HCT116 (cell line): ENCODE measurements at places on chromosomes 11 and 22.
A peak's percentile ranks its signal among the peaks of the same experiment; 100 is the strongest.

GRCh38 chr11:119218141-119218878 is 12.2 kb downstream of the CBL start:
- no peaks in the 10 kb centered on the region for H3K36me3 ChIP-seq
- peaks cover 20% of the 10 kb centered on the region for H3K4me1 ChIP-seq
- DNase-seq: peak; percentile 92
- H3K4me3 ChIP-seq: peak overlapping the region; percentile 23
- H3K27me3 ChIP-seq: no peaks in the 10 kb centered on the region

- H3K4me3 ChIP-seq: no peak overlapping the region
- no peak for DNase-seq
- H3K4me1 ChIP-seq: no peaks in the 10 kb centered on the region
Measured at GRCh38 chr11:133692126-133692934, 153.0 kb downstream of the SPATA19 start.

GRCh38 chr11:67542971-67543370 is 19.7 kb upstream of the CABP2 start:
- H3K27me3 ChIP-seq: no peaks in the 10 kb centered on the region
- no peak overlapping the region for H3K4me3 ChIP-seq
- no peak for DNase-seq
- H3K4me1 ChIP-seq: no peaks in the 10 kb centered on the region
- no peak overlapping the region for H3K27ac ChIP-seq

- H3K4me1 ChIP-seq: no peaks in the 10 kb centered on the region
- H3K27ac ChIP-seq: no peak overlapping the region
- no peaks in the 10 kb centered on the region for H3K36me3 ChIP-seq
- H3K27me3 ChIP-seq: 0 out of 2 replicates have a peak, but pooled peaks cover 6% of the 10 kb centered on the region
Measured at GRCh38 chr11:78823588-78823987, 248.9 kb upstream of the NARS2 start.

- H3K27ac ChIP-seq: no peak overlapping the region
- H3K4me3 ChIP-seq: no peak overlapping the region
- H3K4me1 ChIP-seq: peaks cover 14% of the 10 kb centered on the region
- no peaks in the 10 kb centered on the region for H3K27me3 ChIP-seq
- H3K36me3 ChIP-seq: no peaks in the 10 kb centered on the region
Measured at GRCh38 chr11:44880511-44880910, 70.2 kb downstream of the TP53I11 start.

DNA sequence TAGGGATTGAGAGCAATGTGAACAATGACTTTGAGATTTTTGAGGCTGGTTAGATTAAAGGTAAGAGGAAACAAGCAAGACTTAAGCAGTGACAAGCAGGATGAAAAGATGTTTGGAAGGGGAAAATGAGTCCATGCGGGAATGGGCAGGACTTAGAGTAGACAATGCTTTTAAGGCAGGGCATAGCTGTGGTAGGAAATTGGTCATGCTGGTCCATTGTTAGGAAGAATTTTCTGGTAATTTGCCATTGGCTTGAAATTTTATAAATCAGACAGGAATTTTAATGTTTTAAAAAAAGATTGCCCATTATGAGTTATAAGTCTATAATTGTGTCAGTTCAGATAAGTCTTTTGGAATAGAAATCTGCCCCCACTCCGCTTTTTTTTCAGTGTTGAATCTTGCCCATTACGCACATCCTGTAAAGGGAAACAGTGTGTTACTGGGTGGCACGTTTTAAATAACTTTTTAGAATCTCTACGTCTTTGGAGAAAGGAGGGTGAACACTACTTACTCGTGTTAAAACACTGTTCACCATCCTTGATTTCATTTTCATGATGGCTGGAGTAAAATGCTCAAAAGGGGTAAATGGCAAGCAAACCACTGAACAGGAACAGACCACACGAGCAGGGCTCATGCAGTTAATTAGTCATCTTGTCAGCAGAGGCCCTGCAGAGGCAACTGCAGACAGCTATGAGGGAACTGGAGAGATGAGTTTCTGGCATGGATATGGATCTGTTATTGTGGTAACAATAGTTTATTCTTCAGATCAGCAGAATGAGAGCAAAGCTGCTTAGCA is 25.0 kb downstream of the SWAP70 start:
- no peak overlapping the region for H3K27ac ChIP-seq
- H3K4me3 ChIP-seq: no peak overlapping the region
- H3K27me3 ChIP-seq: no peaks in the 10 kb centered on the region
- DNase-seq: no peak

GRCh38 chr11:119416606-119417580 is 6.1 kb downstream of the THY1 start:
- no peaks in the 10 kb centered on the region for H3K36me3 ChIP-seq
- H3K4me3 ChIP-seq: no peak overlapping the region
- H3K27ac ChIP-seq: no peak overlapping the region
- DNase-seq: no peak
- H3K4me1 ChIP-seq: peaks cover 11% of the 10 kb centered on the region

GRCh38 chr22:47543447-47543846 is 781.0 kb downstream of the TBC1D22A start:
- H3K36me3 ChIP-seq: no peaks in the 10 kb centered on the region
- H3K27ac ChIP-seq: no peak overlapping the region
- H3K4me3 ChIP-seq: no peak overlapping the region
- no peak for DNase-seq

GRCh38 chr22:45684752-45685574 is 13.3 kb downstream of the ATXN10 start:
- no peak overlapping the region for H3K27ac ChIP-seq
- H3K36me3 ChIP-seq: no peaks in the 10 kb centered on the region
- H3K4me1 ChIP-seq: peaks cover 32% of the 10 kb centered on the region
- no peak overlapping the region for H3K4me3 ChIP-seq
- no peaks in the 10 kb centered on the region for H3K27me3 ChIP-seq

GRCh38 chr11:29676993-29677392 is 339.8 kb downstream of the KCNA4 start:
- DNase-seq: no peak
- no peak overlapping the region for H3K4me3 ChIP-seq
- no peak overlapping the region for H3K27ac ChIP-seq
- no peaks in the 10 kb centered on the region for H3K27me3 ChIP-seq
- no peaks in the 10 kb centered on the region for H3K4me1 ChIP-seq

DNA sequence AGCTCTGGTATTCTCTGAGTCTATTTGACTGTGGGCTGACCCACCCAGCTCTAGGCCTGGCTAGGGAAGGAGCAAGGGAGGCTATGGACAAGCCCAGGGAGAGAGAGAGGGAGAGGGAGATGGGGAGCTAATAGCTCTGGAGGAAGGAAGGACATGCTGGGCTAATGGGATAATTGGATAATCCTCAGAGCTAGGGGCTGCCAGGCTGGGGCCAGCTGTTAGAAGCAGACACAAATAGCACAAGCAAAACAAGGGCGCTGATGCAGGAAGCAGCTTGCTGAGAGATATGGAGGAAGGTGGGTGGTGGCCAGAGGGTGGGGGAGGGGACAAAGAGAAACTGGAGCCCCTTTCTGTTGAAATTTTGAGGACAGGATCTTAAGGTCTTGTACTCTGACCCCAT is 23.2 kb downstream of the ADORA2A start:
- no peaks in the 10 kb centered on the region for H3K27me3 ChIP-seq
- no peak for DNase-seq
- H3K4me3 ChIP-seq: no peak overlapping the region
- H3K4me1 ChIP-seq: no peaks in the 10 kb centered on the region
- no peaks in the 10 kb centered on the region for H3K36me3 ChIP-seq

DNA sequence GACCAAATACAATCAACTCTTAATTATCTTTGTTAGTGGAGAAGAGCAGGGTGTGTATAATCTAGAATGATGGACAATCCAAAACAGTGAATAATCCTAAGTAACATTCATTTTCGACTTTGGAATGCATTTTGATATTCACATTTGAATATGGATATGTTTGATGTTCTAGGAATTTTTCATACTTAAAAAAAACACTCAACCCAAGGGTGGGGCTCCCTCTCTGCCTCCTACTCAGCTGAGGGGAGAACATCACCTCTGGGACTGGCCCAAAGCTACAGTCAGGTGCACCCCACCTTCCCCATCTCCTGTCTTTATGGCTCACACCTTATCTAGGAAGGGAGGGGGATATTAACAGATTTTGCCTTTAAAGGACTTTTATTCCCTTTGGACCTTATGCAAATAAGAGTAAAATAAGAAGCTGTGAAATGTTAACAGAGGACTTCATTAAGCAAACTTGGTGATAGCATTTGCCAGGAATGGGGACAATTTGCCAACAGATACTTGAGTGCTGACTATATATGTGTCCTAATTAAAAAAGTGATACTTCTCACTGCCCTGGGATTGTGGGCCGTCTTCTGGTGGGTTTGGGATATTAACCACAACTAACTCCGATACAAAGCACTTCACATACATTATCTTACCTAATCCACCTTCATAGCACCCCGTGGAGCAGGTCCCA is 187.0 kb downstream of the ST3GAL4 start:
- no peak for DNase-seq
- no peaks in the 10 kb centered on the region for H3K4me1 ChIP-seq
- H3K27me3 ChIP-seq: peaks cover 70% of the 10 kb centered on the region
- no peak overlapping the region for H3K4me3 ChIP-seq
- no peak overlapping the region for H3K27ac ChIP-seq

DNA sequence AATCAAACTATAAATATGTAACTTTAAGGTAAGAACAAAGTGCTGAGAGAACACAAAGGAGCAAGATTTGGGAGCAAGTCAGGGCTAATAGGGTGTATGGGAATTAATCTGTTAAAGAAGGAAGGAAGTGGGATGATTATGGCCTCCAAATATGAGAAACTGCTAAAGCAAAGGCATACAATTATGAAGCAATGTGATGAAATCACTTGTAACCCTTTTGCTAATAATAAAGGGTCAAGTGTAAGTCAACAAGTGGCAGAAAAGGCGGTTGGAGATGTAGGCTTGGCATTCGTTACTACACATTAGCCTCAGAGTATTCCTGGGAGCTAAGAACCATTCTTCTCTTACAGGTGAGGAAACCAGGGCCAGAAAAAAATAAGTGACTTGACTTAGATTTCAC is 1002.3 kb upstream of the TENM4 start:
- H3K27ac ChIP-seq: no peak overlapping the region
- no peaks in the 10 kb centered on the region for H3K27me3 ChIP-seq
- H3K4me3 ChIP-seq: no peak overlapping the region
- DNase-seq: no peak
- H3K4me1 ChIP-seq: no peaks in the 10 kb centered on the region
- no peaks in the 10 kb centered on the region for H3K36me3 ChIP-seq

DNA sequence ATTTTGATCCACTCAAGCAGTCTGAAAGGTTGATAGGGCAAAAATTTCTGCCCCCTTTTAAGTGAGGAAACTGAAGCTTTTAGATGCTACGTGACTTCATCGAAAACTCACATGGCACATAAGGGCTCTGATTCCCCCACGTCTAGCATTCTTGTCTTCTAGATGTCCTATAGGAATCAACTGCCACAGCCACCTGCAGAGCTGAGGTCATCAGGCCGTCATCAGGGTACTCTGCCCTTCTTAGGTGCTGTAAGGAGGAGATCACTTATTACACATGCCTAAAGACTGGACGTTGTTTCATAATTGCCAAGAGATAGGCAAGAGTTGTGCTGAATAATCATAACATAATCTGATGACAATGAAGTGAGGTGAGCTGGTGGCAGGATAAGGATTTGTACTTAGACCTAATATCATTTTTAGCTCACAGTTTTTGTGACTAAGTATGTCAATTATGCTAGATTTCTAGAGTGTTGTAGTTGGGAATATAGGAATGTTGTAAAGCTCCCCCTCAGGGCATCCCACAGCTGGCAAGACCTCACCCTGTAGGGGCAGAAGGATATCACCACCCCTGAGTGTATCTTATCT is 349.4 kb downstream of the METTL15 start:
- no peak for DNase-seq
- H3K36me3 ChIP-seq: no peaks in the 10 kb centered on the region
- H3K27me3 ChIP-seq: no peaks in the 10 kb centered on the region
- no peak overlapping the region for H3K27ac ChIP-seq

DNA sequence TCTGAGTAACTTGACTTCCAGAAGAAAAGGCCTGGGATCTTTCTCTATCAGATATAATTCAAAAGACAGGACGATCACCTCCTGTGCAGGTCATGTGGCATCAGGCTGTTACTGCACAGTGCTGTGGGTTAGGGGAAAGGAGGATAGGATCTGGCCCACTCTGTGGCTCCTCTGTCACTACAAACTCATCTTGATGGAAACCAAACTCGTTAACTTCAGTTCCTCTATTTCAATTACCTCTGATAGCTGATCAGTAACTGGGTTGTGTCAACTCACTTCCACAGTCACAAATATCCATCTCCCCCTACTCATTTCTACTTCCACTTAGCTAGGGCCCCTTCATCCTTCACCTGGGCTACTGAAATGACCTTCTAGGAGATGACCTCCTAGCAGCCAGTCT is 95.2 kb downstream of the RCN1 start:
- H3K4me1 ChIP-seq: no peaks in the 10 kb centered on the region
- H3K27ac ChIP-seq: no peak overlapping the region
- no peaks in the 10 kb centered on the region for H3K36me3 ChIP-seq

DNA sequence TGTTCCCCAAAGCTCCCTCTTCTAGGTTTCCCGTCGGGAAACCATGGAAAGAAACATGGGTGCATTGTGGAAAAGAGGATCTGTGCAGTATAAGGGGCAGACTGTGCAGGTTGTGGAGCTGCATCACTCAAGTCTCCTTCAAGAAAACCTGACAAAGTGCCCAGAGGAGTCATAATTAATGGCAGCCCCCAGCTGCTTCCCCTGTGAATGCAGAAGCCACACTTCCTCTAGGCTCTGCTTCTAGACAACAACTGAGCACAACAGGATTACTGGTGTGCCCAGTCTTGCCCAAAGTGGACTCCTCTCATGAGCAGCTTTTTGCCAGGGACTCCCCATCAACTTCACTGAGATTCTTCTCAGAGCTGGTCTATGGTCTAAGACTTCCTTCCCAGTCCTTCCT is 42.6 kb upstream of the SCUBE2 start:
- peaks cover 15% of the 10 kb centered on the region for H3K4me1 ChIP-seq
- no peak overlapping the region for H3K27ac ChIP-seq
- no peaks in the 10 kb centered on the region for H3K27me3 ChIP-seq
- no peak for DNase-seq

GRCh38 chr11:10376061-10376460 is 71.2 kb downstream of the ADM start:
- DNase-seq: no peak
- H3K4me3 ChIP-seq: no peak overlapping the region
- H3K4me1 ChIP-seq: peaks cover 13% of the 10 kb centered on the region
- no peaks in the 10 kb centered on the region for H3K36me3 ChIP-seq
- H3K27me3 ChIP-seq: no peaks in the 10 kb centered on the region

GRCh38 chr11:130498181-130498580 is 49.7 kb downstream of the ADAMTS15 start:
- H3K4me1 ChIP-seq: no peaks in the 10 kb centered on the region
- H3K36me3 ChIP-seq: no peaks in the 10 kb centered on the region
- no peak overlapping the region for H3K4me3 ChIP-seq

GRCh38 chr11:126432065-126432461 is 76.6 kb downstream of the ST3GAL4 start:
- no peaks in the 10 kb centered on the region for H3K27me3 ChIP-seq
- no peak overlapping the region for H3K4me3 ChIP-seq
- H3K36me3 ChIP-seq: no peaks in the 10 kb centered on the region
- peaks cover 10% of the 10 kb centered on the region for H3K4me1 ChIP-seq

DNA sequence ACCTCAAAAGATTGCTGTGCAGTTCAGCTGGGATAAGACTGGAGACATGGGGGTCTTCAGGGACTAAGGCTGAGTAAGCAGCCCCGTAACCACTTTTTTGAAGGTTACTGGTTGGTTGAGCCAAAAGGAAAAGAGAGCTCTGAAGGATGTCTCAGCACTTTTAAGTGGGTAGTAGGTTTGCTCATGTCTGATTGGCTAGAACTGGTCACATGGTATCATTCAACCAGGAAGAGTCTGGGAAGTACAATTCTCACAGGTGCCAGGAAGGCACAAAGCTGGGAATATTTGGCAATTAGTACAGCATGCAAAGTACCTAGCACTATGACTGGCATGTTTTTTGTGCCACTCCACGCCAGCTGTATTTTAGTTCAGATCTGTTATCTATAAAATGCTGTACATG is 58.1 kb downstream of the SNX19 start:
- H3K27ac ChIP-seq: no peak overlapping the region
- H3K27me3 ChIP-seq: no peaks in the 10 kb centered on the region
- peak; percentile 26 for DNase-seq
